Activated naive CD4-positive, alpha-beta T cell treated with anti-CD3 and anti-CD28 coated beads, Interleukin-2, amount 10 ng/mL, durations not matched to agents 7 days and 5 days (primary cell): ENCODE measurements at places on chromosomes 13 and 19.

DNA sequence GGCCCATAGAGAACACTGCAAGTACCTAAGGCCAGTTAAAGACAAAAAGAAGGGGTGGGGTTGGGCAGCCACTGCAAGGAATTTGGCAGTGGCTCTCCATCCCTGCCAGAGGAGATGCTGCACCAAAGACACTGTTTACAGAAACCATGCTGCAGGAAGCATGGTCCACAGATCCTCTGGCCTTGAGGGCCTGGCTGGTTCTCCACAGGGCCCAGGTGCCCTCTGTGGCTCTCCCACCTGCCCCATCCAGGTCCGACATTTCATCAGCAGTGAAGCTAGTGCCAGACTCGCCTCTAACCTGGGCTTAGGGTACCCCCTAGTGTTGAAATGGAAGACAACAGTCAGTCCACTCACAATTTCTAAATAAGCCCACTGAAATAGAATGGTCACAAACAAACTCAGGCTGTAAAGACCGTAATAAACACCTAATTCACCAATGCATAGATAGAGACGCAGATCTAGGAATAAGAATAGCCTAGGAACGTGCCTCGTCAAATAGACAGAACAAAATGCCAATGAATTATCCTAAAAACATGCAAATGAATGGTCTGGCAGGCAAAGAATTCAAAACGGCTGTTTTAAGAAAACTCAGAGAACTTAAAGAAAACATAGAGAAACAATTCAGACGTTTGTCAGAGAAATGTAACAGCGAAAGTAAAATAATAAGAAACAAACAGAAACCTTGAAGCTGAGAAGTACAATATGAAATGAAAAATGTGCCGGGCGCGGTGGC lies 23.3 kb downstream of the LYPD4 start:
- no peak overlapping the region for H3K27ac ChIP-seq

- peaks cover 19% of the 10 kb centered on the region for H3K27me3 ChIP-seq
- no peak overlapping the region for H3K27ac ChIP-seq
- DNase-seq = no peak
- no peaks in the 10 kb centered on the region for H3K36me3 ChIP-seq
- no peak overlapping the region for H3K4me3 ChIP-seq
Observed at GRCh38 chr13:49625392-49626079, 2.8 kb upstream of the ARL11 start.

DNA sequence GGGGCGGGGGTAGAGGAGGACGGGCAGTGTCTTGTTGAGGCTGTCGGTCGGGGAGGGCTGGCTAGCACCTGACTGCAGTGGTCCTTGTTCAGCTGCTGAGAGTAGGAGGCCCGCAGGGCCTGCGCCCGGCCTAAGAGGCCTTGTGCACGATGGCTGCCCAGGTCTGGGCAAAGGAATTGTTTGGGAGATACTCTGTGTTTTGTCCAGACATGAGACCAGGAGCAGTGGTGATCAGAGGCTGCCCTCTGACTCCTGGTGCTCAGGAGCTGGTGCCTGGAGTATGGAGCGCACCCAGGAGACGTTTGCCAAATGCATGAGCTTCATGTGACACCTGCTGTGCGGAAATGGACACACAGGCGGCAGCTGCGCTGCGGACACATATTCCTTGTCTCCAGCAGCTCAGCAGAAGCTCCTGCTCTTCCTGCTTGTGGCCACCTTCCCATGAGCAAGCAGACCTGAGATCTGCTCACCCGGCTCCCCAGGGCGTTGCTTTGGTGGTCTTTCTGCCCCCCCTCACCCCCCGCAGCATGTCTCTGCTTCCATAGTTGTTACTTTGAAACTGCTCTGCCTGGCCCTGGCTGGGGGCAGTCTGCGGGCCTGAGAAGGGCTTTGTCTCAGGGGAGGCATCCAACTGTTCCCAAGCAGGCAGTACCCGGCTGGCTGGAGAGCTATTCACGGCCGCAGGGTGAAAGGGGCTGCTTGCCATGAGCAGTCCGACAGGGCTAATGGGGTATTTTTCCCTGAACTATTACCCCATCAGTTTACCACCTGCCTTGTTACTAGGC lies 163.9 kb downstream of the TEX29 start:
- H3K27ac ChIP-seq = no peak overlapping the region
- peaks cover 8% of the 10 kb centered on the region for H3K27me3 ChIP-seq
- no peak for DNase-seq
- no peak overlapping the region for H3K4me3 ChIP-seq

- H3K36me3 ChIP-seq = no peaks in the 10 kb centered on the region
- no peaks in the 10 kb centered on the region for H3K27me3 ChIP-seq
- DNase-seq = no peak
- no peak overlapping the region for H3K4me3 ChIP-seq
Observed at GRCh38 chr19:452829-453228, 8.0 kb downstream of the SHC2 start.

DNA sequence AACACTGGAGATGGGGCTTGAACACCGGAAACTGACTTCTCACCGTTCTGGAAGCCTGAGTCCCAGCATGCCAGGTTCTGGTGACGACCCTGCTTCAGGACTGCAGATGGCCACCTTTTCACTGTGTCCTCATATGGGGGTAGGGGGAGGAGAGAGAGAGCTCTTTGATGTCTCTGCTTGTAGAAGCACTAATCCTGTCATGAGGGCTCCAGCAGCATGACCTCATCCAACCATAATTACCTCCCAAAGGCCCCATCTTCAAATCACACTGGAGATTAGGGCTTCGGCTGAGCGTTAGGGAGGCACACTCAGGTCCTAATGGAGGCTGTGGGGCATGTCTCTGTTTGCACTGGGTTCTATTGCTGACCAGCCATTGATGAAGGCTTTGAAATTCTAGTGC lies 255.3 kb downstream of the TEX29 start:
- H3K4me3 ChIP-seq = no peak overlapping the region
- H3K36me3 ChIP-seq = no peaks in the 10 kb centered on the region
- DNase-seq = no peak

GRCh38 chr19:33806434-33806881 lies 9.8 kb downstream of the KCTD15 start:
- H3K27ac ChIP-seq = peak overlapping the region; percentile 19
- peaks cover 13% of the 10 kb centered on the region for H3K4me1 ChIP-seq
- no peak overlapping the region for H3K4me3 ChIP-seq
- DNase-seq = peak; percentile 34
- H3K36me3 ChIP-seq = no peaks in the 10 kb centered on the region

DNA sequence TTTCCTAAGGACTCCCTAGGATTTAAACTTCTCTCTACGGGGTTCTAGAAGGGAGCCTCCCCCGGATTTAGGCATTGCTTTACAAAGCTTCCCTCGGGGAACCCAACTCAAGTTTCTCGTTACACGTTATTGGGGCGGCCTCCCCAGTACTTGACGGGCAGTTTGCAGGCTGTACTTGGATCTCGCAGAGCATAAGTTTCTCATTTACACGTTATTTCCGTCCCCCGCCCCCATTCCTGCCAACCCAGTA lies 584 bp downstream of the SMG9 start:
- peaks cover 46% of the 10 kb centered on the region for H3K36me3 ChIP-seq
- H3K4me1 ChIP-seq = peaks cover 58% of the 10 kb centered on the region
- H3K4me3 ChIP-seq = peak overlapping the region; percentile 92

DNA sequence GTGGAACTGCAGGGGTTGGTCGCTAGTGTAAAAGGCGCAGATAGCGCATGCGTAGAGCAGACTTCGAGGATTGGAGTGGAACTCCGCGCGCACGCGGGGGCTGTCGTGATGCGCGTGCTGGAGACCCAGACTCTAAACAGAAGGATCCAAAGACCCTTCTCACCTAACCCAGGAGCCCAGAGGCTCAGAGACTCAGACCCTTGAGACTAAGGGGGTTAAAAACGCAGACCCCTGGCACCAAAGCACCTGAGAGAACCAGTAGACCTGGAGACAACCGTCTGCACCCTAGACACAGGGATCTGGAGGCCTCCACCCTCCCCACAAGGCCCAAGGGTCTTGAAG lies 567 bp upstream of the CTU1 start:
- H3K4me1 ChIP-seq = peaks cover 42% of the 10 kb centered on the region
- no peak for DNase-seq
- H3K27ac ChIP-seq = peak overlapping the region; percentile 90
- peaks cover 26% of the 10 kb centered on the region for H3K36me3 ChIP-seq
- no peaks in the 10 kb centered on the region for H3K27me3 ChIP-seq

DNA sequence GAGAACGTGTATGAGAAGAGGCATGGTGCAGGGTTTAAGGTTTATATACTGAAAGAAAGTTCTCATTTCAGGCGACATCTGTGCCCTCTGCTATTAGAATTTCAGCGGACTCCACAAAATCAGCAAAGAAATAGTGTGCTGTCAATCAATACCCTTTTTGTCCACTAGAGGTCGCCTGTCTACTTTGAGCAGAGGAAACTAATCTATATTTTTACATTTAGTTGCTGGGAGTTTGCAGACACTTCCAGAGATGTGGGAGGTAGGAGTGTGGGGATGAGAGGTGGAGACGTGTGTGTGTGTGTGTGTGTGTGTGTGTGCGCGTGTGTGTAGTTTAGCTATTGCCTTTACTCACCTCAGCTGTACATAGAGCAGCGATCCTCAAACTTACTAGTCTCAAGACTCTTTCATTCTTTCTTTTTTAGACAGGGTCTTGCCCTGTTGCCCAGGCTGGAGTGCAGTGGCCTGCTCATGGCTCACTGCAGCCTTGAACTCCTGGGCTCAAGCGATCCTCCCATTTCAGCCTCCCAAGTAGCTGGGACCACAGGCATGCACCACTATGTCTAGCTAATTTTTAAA lies 9.7 kb downstream of the INAFM1 start:
- DNase-seq = peak; percentile 50
- peaks cover 3% of the 10 kb centered on the region for H3K36me3 ChIP-seq
- no peaks in the 10 kb centered on the region for H3K27me3 ChIP-seq
- no peak overlapping the region for H3K4me3 ChIP-seq
- H3K4me1 ChIP-seq = peaks cover 2% of the 10 kb centered on the region

DNA sequence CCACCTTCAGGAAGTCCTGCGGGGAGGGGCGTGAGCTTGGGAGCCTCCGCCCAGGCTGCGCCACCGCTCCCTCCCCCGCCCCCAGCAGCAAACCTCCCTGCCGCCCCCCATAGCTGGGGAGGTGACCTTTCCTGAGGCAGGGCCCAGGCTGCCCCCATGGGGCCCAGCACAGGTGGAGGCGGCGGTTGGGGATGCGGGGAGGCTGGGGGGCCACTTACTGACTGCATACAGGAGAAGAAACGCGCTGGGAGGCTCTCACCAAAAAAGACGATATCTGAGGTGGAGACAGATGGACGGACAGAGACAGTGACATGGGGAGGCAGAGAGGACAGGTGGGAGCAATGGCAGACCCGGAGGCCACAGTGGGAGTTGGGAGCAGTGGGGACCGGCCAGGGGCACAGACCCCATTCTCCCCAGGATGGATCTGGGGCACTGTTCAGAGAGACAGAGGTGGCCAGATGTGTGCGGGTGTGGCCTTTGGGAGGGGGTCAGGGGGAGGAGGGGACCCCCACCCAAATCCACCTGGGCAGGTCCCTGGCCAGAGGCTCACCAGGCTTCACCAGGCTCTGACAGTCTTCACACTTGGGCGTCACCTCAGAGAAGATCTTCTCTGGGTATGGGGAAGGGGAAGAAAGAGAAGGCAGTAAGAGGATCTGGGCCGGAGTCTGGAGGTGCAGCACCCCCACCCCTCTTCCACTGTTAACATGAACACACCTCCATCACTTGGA lies 3.0 kb upstream of the RINL start:
- H3K4me3 ChIP-seq = no peak overlapping the region
- no peaks in the 10 kb centered on the region for H3K27me3 ChIP-seq
- H3K4me1 ChIP-seq = peaks cover 43% of the 10 kb centered on the region
- peak overlapping the region; percentile 82 for H3K27ac ChIP-seq

DNA sequence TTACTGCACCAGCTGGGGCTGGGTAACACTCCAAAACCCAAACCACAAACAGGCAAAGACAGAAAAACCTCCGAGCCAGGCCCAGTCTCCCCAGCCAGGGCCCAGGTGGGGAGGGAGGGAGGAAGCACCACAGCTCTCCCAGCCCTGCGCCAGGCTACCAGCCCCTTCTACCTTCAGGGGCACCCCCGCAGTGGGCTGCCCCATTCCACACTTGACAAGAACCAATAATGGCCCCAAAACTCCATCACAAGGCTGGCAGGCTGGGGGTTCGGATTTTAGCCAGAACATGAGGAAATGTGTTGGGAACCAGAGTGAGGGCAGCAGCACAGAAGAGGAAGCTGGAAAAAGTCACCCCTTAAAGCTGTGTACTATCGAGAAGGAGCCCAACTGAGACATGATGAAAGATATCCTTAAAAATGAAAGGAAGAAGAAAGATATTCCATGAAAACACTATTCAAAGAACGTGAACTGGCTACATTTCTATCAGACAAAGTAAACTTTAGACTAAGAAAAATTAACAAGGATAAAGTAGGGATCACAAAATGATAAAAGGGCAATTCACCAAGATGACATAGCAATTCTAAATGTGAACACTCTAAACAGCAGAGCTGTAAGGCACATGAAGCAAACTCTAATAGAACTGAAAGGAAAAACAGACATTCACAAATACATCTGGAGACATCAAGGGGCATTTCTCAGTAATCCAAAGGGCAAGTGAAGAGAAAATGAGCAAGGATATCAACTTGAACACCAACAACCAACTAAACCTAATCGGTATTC lies 12.9 kb downstream of the TUBGCP3 start:
- no peak for DNase-seq
- no peaks in the 10 kb centered on the region for H3K27me3 ChIP-seq
- H3K36me3 ChIP-seq = peaks cover 24% of the 10 kb centered on the region
- H3K4me1 ChIP-seq = peaks cover 30% of the 10 kb centered on the region

DNA sequence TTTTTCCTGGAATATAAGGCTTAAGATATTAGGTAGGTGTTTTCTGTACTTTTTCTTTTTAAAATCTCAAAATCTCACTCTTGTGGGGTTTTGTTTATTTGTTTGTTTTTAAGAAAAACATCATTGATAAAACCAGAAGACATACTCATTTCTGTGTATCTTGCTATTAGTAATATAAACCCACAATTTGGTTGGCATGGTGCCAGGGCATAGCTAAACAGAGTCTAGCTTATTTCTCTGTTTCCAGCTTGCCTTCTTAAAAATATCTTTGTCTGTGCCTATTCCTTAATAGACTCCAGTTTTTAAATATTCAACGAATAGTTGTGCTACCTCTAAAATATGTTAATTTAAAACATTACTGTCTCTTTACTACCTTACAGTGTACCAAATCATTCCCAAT lies 1121.9 kb upstream of the PCDH20 start:
- H3K4me1 ChIP-seq = no peaks in the 10 kb centered on the region
- no peak overlapping the region for H3K27ac ChIP-seq
- no peak overlapping the region for H3K4me3 ChIP-seq
- H3K27me3 ChIP-seq = no peaks in the 10 kb centered on the region

- no peak for DNase-seq
- no peak overlapping the region for H3K27ac ChIP-seq
- peaks cover 63% of the 10 kb centered on the region for H3K4me1 ChIP-seq
- peaks cover 17% of the 10 kb centered on the region for H3K27me3 ChIP-seq
- peaks cover 10% of the 10 kb centered on the region for H3K36me3 ChIP-seq
Observed at GRCh38 chr13:79485014-79485811, 4.3 kb downstream of the NDFIP2 start.
